ENCODE measurements at places on chromosomes 7 and 10.

- DNase-seq: no peak
Observed at GRCh38 chr10:101745074-101745696, 30.7 kb downstream of the FGF8 start.

DNA sequence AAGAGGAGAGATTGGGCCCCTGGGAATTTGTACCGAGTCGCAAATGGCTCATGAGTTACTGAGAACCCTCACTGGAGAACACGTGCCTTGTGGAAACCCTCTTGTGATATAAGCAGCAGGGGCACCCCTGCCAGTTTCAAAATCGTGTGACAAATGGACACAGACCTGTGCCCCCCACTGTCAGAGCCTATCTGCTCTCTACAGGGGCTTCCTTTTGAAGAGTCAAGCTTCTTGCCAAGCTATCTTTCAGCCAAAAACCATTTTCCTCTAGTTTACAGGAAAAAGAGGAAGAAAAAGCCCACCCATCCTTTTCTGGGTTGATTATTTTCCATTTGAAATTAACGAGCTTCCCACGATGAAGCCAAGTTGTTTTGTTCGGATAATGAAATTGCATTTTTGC, 64.1 kb upstream of the MPP7 start:
- no peak for DNase-seq

GRCh38 chr7:137757146-137757925, 89.4 kb downstream of the DGKI start:
- no peak for DNase-seq

GRCh38 chr10:112782200-112782907, 167.7 kb upstream of the TCF7L2 start:
- DNase-seq: no peak

DNA sequence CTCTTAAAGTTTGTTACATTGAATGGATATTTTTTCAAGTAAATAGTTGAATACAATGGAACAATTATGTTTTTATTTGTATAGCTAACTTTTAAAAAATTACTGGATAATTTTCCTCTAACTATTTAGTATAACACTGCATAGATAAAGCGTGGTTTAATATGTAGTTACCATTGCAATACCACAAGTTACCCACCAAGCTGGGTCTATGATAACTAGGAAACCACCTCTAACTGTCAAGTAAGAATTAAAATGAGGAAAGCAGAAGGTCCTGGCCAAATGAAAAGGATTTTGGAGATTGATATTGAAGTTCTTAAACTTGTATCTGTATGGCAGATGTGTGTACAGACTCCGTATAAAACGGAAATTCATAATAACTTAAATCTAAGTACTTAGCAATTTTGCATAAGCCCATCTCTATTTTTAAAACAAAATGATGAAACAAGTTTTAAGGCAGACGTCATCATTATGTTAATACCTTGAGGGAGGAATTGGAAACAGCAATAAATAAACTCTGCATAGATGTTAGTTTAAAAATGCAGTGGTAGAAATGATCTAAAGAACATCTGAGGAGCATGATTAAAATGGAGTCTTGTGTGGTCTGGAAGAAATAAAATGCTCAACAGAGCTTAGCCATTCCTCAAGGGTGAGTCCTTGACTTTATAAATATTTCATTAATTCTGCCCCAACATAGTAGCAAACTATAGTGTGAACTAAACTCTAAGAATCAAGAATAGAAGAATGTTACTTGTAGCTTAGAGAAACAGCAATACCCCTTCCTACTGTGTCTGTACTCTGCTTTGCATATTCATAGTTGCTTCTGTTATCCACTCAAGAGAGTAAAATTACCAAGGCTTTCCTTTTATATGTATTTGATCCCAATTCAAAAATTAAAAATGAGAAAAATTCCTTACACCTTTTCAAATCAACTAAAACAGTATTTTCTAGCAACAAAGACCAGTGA, 206.4 kb upstream of the FERD3L start:
- no peak for DNase-seq

GRCh38 chr10:102090772-102091171, 25.6 kb downstream of the HPS6 start:
- DNase-seq: no peak

GRCh38 chr7:12884856-12885440, 197.5 kb downstream of the ARL4A start:
- DNase-seq: no peak

- DNase-seq: no peak
Observed at GRCh38 chr10:48580236-48580635, 24.6 kb downstream of the ARHGAP22 start.

Data from NCI-H1048 (cell line).